Left ventricle myocardium superior (tissue), 1 donor: ENCODE measurements at places on chromosomes 4 and X.

- DNase-seq: no peak
Observed at GRCh38 chr4:38703635-38704034, 39.6 kb downstream of the KLF3 start.

GRCh38 chr4:7704625-7705024, 235.0 kb downstream of the AFAP1 start:
- DNase-seq: no peak

GRCh38 chr4:106325800-106326199, 9.4 kb downstream of the AIMP1 start:
- no peak for DNase-seq

DNA sequence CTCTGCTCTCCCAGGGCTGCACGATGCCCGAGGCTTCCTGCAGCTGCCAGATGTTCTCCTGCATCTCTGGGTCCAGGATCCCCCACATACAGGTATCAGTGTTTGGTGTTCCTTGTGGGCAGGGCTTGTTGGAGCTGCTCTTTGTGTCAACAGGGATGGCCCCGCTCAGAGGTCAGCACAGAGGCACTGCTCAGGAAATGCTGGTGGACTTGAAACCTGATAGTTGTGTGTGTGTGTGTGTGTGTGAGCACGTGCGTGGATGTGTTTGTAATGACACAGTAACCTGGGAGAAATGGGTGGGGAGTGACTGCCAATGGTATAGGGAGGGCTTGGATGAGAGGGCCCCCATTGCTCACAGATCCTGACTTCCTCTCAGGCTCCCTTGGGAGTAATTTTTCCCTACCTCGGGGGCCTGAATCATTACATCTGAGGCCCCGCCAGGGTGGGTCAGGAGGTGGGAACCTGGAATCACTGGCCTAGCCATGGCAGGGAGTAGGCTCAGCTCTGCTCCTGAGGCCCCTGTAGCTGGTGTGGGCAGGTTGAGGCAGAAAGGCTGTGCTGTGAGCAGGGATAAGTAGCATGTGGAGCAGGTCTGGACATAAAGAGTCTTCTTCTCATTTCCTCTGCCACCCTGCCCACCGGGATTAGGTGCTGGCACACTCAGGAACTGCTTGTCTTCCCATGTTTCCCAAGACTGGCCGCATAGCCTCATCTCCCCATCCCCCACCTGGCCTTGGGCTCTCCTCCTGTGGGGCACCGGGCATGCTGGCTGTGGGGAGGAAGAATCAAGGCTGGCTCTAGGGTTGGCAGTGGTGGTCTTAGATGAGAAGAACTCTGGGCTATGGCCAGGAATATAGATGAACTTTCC, 2.5 kb upstream of the EFNB1 start:
- DNase-seq: no peak

- no peak for DNase-seq
Observed at GRCh38 chr4:71830-72229, 18.7 kb downstream of the ZNF595 start.

- no peak for DNase-seq
Observed at GRCh38 chrX:129086802-129087201, 436.5 kb downstream of the SMARCA1 start.

- DNase-seq: no peak
Observed at GRCh38 chr4:2849267-2850152, 5.9 kb downstream of the ADD1 start.

DNA sequence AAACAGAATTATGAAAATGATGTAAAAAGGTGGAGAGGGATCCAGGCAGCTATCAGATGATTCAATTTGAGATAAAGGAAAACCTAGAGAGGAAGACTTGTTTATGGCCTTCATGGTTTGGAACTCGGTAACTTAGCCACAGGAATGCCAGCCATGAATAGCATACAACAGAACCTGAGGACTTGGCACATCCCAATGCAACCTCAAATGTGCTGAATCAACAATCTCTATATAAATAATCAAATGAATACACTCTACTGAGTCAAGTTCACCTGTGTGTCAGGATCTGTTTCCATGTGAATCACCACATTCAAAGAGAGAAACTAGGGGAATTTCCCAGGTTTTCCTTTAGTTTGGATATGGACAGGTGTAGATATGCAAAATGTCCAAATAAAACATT, 86.9 kb downstream of the MBNL3 start:
- no peak for DNase-seq

DNA sequence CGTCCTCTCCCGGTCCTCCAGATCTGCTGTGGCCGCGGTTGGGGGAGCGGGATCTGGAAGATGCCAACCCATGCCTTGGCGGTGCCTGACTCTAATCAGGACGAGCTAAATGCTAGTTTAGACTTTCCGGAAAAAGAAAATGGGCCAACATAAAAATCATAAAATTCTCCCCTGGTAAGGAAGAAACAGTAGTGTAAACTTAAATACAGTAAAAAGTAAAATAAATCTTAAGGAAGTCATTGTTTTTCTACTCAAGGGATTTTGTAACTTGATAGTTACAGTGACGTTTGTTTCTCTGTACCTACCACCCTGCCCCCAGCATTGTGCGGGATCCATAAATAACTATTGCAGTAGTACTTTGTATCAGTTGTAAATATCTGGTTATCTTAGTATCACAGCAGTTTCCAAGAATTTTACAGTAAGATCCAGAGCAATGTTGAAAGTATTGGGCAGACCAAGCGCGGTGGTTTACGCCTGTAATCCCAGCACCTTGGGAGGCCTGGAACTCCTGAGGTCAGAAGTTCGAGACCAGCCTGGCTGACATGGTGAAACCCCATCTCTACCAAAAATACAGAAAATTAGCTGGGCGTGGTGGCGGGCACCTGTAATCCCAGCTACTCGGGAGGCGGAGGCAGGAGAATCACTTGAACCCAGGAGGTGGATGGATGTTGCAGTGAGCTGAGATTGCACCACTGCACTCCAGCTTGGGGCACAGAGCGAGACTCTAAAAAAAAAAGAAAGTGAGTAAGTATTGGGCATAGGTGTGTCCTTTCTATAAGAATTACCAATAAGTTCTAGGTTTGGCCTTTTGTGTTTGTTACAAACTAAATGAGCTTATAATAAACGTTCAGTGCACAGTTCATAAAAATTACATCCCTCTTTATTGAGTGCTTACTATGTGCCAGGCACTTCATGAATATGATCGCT, 1.0 kb upstream of the PLA2G12A start:
- no peak for DNase-seq

GRCh38 chr4:179352221-179352620, 1910.0 kb upstream of the AGA start:
- DNase-seq: no peak

DNA sequence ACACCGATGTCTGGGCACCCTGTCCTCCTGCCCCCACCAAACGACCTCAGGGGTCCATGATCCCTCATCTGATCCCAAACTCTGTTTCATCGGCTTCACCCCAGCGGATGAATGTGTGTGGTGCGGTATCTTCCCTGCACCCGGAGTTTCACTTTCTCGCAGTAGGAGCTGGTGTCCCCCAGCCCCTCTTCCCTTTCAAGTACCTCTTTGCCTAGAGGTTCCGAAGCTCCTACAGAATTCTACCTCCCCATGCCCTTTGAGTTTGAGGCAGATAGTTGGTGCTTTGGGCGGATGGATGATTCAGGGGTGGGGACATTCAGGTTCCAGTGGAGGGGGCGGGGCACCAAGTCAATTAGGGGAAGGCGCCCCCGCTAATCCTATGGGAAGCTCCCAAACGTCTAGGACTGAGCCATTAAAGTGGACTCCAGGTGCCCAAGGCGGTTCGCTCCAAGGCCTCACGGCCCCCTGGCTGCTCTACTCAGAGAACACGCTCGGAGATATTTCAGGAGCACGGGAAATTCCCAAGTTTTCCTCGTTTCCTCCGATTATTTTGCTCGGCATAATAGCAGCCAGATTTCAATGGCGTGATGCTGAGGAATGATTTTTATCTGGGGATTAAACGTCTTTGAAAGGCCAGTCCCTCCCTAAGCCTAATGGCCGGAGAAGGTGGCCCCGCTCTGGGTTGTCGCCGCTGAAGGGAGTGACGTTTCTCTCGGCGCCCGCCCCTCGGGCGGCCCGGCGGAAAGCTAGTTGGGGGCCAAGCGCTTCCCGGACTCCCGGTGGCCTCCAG, 1.3 kb downstream of the MSX1 start:
- peak; percentile 52 for DNase-seq

DNA sequence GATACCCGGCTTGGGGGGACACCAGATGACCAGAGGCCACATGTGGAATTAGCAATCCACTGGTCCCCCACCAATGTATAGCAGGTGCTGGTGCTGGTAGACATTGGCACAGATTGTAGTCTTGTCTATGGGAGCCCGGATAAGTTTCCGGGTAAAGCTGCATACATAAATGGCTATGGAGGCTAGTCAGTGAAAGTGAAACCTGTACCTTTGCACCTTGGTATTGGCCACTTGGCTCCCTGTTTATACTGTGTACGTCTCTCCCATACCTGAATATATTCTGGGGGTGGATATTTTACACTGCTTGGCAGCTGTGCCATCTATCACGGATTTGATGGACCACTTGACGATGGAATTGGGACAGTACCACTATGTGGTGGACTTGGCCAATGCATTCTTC, 5.6 kb upstream of the TIGD2 start:
- DNase-seq: no peak

- no peak for DNase-seq
Observed at GRCh38 chr4:170004651-170005295, 21.4 kb downstream of the MFAP3L start.

DNA sequence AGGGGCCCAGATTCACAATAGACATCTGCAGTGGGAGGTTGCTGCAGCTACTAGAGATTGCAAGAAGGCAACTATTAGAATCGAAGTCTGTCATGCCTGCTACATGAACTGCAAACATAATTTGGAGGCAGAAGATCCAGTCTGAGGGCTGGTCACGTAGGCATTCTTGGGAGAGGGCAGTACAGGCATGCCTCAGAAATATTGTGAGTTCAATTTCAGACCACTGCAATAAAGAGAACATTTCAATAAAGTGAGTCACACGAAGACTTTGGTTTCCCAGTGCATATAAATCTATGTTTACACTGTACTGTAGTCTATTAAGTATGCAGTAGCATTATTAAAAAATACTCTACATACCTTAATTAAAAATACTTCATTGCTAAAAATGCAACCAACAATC, 585.8 kb upstream of the FAT1 start:
- DNase-seq: no peak

GRCh38 chr4:19366916-19367315, 884.8 kb upstream of the SLIT2 start:
- no peak for DNase-seq

DNA sequence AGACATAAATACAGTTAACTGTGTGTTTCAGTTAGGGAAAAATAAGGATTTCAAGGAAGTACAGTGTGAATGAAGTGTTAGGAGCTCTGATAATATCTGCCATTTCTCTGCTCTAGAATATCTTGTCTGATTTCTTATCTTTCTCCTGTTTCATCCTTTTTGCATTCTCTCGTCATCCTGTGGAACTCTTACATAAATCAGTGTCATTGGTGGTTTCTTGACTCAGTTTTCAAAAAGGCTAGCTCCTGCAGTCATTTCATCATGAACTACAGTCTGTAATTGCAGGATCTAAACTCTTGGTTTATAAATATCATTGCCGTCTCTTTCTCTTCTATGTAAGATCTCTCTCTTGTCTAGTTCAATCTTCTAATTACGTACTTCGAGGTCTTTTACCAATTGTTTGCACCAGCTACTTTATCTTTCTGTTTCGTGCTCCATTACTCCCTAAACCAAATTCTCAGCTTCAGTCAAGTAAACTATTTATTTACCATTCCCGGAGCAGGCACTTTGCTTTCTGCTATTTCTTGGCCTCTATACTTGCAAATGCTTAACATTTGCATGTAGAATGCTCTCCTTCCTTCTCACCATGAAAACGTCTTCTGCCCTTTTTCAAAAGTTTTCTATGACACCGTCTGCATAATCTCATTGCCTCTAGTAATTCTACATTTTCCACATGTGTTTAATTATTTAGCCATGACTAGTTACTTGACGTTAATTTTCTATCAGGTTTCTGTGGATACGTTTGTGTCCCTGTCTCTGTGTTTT, 294.0 kb downstream of the TENM3 start:
- DNase-seq: no peak

DNA sequence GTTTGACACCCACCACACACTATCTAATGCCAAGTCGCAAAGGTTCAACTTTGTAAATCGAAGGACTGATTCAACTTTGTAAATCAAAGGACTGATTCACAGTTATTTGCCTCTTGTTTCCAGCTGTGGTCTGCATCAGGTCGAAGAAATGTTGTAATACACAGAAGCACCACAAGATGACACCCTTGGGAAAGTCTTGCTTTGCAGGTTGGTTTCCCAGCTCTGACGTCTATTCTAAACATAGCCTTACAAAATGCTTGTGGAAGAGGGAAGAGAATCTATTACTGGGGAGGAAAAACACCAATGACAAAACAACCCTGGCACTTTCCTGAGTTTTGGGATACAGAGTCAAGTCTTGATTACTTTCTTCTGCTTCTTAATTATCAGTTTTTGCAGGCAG, 35.3 kb downstream of the SUPT20HL1 start:
- no peak for DNase-seq

- DNase-seq: no peak
Observed at GRCh38 chr4:141022111-141022695, 111.1 kb downstream of the RNF150 start.

- DNase-seq: no peak
Observed at GRCh38 chrX:123425904-123426303, 241.8 kb downstream of the GRIA3 start.

- no peak for DNase-seq
Observed at GRCh38 chr4:89586864-89587263, 250.1 kb downstream of the SNCA start.

DNA sequence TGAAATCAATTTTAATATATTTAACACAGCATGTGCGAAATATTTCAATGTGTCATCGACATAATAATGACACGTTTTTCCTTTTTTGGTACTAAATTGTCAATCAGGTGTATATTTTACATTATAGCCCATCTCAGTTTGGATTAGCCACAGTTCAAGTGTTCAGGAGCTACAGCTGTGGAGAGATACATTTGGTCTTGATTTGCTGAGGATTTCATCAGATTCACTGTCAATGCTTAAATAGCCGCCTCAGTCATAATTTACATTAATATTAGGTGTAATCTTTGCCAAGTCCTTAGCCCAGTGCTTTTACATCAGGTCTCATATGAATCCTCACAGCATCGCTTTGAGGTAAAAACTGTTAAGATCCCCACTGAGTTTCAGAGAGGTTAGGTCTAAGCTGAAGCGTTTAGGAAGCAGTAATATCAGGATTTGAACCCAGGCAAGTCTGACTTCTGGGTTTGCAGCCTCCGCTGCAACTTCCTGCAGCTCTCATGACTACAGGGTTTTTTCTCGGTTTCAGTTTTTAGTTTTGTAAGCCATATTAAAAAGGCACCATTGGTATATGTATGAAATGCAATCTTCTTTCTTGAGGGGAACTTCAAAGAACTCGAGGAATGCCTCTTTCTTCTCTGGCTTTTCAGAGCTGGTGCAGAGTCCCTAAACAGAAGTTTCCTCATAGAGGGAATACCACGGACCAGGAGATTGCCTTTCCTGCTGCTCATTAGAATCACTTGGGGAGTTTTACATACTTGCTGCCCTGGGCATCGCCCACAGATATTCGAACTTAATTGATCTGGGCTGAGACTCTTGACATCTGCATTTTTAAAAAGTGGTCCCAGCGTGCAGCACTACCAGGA, 6.4 kb downstream of the MTM1 start:
- DNase-seq: no peak
